NCI-H2081 (cell line): ENCODE measurements at places on chromosomes 11 and 22.

GRCh38 chr11:93737904-93738612 lies 3.2 kb downstream of the TAF1D start:
- no peak for DNase-seq

DNA sequence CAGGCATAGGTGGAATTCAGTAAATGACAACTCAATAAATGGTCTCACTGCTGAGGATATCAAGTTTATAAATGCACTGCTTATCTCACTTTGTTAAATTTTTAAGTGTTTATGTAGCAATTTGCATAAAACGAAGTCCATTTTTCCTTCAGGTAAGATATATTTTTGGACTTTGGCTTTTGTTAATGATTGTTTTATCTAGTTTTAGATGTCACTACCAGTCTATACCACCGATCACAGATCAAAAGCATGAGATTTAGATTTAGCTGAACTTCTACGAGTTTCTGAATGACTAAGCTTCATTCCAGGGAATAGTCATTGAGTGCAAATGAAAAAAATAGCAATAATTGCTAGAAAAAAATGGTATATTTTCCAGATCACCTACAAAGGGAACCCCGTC lies 12.8 kb upstream of the SLC5A12 start:
- DNase-seq = no peak

DNA sequence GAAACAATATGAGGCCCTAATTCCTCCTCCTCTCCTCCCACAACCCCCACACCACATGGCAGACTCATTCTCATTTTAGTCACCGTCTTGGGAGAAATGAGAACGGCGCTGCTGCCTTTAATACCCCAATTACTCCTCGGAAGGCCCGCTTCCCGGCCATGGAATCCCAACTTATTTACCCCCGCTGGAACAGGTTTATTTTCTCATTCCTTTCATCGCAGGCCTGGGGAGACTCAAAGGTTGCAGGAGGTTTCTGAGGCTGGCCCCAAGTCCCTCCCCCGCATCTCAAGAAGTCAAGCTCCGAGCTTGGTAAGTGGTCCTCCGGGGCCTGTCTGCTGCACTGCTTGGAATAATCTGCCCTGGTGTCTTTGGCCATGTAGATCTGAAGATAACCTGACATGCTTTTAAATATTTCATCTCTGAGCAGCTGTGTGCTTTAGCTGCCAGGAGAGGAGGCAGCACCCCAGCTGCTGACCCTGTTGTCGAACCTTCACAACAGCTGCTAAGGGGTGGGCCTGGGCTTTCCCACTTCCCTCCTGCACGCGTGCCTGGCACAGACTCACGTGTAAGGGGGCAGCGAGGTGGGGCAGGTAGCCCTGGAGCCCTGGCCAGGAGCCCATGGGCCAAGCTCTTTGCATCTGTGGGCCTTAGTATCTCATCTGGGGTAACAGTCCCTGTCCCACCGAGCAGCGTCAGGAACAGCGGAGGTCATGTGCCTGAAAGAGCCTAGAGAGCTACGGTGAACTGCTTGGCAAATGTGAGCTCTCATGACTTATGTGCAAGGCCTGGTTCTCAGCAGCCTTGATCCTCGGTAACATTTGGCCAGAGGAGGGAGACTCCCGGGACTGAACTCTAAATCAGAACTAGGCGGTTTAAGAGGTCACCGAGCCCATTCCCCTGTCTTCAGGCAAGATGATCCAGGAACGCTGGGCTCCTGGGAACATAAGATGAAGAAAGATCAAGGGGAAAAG lies 164.6 kb downstream of the ST3GAL4 start:
- no peak for DNase-seq

DNA sequence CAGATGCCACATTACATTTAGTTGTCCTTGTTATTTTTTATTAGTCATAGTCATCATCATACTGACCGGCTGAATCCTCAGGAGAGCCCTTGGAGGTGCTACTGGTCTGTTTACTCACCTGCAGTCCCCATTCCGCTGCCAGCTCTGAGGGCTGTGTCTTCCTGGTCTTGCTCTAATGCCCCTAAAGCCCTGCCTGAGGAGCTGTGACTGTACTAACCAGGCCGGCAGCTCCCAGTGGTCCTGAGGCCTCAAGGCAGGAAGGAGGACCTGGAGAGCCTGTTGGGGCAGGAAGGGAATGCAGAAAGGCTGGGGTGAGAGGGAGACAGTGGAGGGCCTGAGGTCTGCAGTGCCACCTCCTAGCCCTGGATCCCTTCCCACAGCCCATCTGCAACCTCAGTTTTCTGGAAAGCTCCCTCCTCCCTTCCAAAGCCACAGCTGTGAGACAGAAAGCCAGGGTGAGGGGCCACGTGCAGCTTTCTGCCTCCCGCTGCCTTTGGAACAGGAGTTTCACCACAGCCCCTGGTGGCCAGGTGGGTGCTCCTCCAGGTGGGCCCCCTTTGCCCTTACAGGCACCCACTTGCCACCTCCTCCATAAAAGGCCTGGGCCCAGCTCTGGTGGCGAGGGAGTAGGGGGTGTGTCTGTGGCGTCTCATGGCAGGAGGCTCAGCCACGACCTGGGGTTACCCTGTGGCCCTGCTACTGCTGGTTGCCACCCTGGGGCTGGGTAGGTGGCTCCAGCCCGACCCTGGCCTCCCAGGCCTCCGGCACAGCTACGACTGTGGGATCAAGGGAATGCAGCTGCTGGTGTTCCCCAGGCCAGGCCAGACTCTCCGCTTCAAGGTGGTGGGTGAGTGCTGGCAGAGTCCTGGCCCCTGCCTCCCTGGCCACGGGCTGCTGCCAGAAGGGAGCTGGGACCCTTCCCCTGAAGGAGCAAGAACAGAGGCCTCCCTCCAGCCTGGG lies at the start of gene ZP1:
Gene ZP1, plus strand, starts transcription at position 632 of the 960 bp plus-strand sequence. Its CDS starts 20 bp downstream, at position 652.
- DNase-seq = peak; percentile 45

GRCh38 chr11:109526931-109527330 lies 104.9 kb downstream of the C11orf87 start:
- DNase-seq = no peak

GRCh38 chr11:76753950-76754349 lies 29.2 kb upstream of the TSKU start:
- DNase-seq = no peak

- DNase-seq = no peak
Measured at GRCh38 chr11:99522467-99523173, 501.9 kb downstream of the CNTN5 start.

DNA sequence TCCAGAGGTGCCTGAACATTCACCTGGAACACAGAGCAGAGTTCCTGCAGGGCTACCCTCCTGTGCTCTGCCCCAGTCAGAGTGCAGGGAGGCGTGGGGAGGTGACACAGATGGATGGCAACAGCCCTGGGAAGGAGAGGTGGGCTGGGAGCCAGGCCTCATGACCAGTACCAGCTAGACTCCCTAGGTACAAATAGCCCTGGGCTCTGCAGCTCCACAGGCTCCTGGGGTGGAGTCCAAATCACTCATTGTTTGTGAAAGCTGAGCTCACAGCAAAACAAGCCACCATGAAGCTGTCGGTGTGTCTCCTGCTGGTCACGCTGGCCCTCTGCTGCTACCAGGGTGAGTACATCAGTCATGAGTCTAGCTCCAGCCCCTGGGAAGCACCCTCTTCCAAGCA lies at the start of gene SCGB1D2:
Gene SCGB1D2, plus strand, starts transcription at position 219 of the 400 bp plus-strand sequence. Its CDS starts 69 bp downstream, at position 288.
- DNase-seq = peak; percentile 96

DNA sequence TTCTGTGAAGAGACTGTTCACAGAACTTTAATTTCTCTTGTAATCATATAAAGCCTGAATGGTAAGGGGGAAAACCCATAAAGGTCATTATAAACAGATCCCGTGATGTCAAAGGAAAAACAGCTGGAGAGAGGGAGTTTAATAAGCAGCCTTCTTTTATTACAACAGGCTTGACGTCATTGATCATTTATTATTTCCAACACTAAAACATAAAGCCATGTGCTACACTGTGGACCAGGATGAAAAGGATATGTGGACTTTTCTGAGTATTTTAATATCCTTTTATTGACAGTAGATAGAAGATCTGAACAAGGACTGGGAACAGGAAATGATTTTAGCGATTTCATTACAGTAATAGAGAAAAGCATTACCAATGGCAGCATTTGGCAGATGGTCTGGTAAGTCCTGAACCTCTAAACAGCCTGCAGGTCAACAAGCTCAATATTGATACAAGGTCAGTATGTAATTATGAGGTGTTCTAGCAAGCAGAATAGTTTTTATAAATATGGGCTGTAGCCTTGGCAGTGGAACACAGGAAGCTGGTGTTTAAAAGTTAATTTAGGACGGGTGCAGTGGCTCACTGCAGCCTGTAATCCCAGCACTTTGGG lies 25.1 kb upstream of the TPH1 start:
- DNase-seq = peak; percentile 92

GRCh38 chr22:40684728-40685127 lies 5.4 kb downstream of the MCHR1 start:
- DNase-seq = no peak

DNA sequence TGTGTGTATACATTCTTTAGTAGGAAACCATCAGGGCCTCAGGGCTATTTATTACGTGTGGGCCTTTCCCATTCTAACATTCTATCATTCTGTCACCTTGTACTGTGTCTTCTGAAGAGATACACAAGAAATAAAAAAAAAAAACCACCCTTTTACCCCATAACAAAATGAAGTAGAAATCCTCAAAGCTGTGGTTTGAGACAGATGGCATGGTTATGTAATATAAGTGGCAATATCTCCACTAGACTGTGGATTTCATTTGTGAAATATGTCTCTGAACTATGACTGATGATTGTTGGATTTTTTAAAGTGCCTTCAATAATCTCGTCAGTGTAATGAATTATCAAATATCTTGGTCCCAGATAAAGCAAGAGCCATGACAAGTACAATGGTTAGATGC lies 150.0 kb upstream of the BLID start:
- DNase-seq = no peak

GRCh38 chr11:62402226-62402959 lies 16.4 kb upstream of the SCGB1A1 start:
- no peak for DNase-seq

- DNase-seq = peak; percentile 64
Measured at GRCh38 chr22:38305471-38306448, 11.5 kb downstream of the CSNK1E start.

- no peak for DNase-seq
Measured at GRCh38 chr11:44531116-44531504, 34.4 kb upstream of the CD82 start.

GRCh38 chr11:119722281-119722794 lies 6.7 kb downstream of the NECTIN1 start:
- peak; percentile 90 for DNase-seq

GRCh38 chr11:60874421-60875365 lies 7.4 kb downstream of the ZP1 start:
- DNase-seq = no peak

DNA sequence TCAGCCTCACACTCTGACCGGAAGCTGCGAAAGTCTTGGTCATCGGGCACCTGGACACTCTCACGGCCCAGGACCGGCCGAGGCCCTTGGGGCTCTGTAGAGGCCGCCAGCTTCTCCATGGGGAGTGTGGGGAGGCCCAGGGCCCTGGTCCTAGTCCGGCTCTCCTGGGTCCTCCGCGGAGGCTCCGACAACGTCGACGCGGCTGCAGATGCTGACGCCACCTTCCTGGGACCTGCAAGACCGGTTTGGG lies 12.9 kb downstream of the STARD10 start:
- no peak for DNase-seq

GRCh38 chr22:49351761-49352227 lies 475.9 kb downstream of the BRD1 start:
- DNase-seq = no peak

DNA sequence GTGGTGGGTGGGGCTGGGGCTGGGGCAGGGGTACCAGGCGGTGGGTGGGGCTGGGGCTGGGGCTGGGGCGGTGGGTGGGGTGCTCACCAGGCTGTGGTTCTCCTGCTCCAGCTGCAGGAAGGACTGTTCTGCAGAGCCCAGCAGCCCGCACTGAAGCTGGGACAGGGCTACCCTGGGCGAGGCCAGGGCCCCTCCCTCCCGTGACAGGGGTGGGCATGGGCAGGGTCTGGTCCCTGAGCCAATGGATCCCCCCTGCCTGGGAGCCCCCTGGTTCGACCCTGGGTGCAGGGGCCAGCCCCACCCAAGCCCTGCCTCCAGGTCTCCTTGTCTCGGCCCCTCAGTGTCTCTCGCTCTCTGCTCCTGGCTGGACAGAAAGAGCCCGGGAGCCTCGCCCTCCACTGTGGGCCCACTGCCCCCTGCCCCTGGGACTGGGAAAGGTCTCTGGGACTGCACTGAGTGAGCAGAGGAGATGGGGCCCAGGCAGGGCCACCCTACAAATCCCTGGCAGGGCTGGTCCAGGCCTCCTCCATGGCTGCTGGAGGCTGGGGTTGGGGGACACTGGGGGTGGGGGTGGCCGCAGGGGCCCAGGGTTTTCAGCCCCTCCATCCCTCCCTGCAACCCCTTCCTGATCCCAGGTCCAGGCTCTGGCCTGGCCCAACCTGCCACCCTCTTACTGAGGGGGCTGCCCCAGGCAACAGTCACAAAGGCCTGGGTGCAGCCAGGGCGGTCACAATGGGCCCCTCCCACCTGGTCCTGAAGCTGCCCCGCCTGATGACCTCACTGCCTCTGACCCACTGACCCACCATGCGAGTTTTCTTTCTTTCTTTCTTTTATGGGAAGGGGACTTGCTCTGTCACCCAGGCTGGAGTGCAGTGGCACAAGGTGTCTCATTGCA lies at the start of gene CCDC188:
Gene CCDC188, minus strand, starts transcription at position 675 of the 895 bp plus-strand sequence. Its CDS starts 69 bp downstream, at position 606.
- no peak for DNase-seq

GRCh38 chr11:64089915-64090805 lies 54.4 kb downstream of the FLRT1 start:
- no peak for DNase-seq

GRCh38 chr22:20663941-20664593 lies 109.8 kb upstream of the SERPIND1 start:
- DNase-seq = no peak

- peak; percentile 8 for DNase-seq
Measured at GRCh38 chr11:67504950-67505581, at the start of gene PITPNM1. PITPNM1 (minus strand) TSS chr11:67505363; CDS start chr11:67504180, 1,183 bp downstream.

DNA sequence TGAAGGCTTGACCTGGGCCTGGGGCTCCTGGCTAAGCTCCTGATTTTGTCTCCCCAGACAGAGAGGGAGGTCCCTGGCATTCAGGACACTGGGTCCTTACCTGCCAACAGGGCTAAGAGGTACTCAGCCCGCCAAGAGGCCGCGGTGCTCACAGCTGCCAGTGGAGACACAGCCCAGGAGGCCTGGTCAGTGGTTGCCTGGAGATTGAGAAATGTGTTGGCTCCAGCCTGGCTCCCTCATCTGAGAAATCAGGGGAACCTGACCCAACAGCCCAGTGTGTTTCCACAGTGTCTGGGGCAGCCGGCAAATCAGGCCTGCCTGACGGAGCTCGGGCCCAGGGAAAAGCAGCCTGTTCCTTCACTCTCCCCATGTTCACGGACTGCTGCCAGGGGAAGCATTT lies 79.4 kb upstream of the NAV2 start:
- no peak for DNase-seq

- no peak for DNase-seq
Measured at GRCh38 chr11:77142091-77142975, 14.3 kb downstream of the MYO7A start.

DNA sequence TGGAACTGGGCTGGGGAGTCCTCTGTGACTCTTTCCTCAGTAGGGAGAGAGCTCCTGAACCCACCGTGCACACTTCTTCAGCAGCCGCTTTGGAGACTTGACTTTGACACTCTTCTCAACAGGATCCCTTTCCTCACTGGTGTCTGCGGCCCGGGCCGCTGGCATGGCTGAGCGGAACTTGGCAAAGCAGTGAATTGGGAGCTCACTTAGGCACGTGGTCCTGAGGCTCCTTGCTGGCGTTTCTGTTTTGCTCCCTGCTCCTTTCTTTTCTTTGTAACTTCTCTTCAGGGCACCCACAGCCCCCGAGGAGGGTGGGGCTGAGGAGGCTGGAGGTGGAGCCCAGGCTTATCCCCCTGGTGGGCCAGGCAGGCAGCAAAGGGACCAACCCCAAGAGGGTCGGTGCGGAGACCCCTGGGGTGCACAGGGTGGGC lies 8.4 kb upstream of the KCNQ1OT1 start:
- DNase-seq = no peak

- DNase-seq = no peak
Measured at GRCh38 chr22:27239520-27239919, 562.0 kb downstream of the MN1 start.
